ENCODE measurements at places on chromosomes 4 and X.

GRCh38 chr4:127307996-127308395 is 324.8 kb upstream of the INTU start:
- no peak for DNase-seq

DNA sequence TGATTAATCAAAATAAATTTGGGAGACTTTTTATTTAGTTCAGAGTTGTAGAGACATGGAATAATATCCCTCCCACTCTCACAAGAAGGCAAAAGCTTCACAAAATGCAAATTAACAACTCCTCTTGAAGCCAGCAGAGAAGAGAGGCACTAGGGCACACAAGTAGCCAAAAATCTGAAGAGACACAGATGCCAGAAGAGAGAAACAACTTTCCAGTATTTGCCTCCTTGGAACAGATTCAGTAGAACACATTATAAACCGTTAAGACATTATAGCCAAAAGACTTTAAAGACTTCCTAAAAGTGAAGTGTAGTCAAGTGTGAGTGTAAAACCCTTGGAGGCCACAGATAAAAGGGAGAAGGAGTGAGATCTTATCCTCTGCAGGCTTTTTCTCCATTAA is 1024.9 kb upstream of the ADGRL3 start:
- no peak for DNase-seq

DNA sequence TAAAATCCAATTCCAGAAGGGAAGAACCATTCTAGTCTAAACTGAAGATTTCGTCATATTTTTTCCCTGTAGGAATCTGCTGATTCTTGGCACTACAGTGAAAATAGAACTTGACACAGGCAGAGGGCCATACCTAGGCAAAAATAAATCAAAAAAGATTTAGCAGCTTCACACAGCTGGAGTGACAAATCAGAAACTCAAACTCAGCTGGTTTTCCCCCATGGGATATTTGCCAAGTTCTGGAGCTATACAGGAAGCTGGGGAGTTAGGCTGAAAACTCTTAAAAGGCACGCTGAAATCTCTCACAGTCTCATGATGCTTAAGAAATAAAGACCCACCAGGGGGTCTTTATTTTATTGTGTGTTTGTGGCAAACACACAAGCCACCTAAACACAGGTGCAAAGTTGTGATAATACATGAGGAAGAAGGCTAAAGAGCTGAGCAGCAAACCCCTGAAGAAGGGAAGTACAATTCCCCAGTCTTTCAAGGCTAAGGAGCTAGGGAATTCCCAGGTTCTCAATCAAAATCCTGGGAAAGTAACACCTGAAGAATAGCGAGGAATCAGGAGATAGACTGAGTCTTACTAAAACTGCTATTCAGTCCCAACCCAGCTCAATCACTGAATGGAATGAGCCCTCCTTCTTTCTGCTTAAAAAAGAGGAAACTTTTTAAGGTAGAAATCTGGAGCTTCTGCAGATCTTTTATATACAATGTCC is 32.1 kb upstream of the BEND2 start:
- DNase-seq, result no peak

DNA sequence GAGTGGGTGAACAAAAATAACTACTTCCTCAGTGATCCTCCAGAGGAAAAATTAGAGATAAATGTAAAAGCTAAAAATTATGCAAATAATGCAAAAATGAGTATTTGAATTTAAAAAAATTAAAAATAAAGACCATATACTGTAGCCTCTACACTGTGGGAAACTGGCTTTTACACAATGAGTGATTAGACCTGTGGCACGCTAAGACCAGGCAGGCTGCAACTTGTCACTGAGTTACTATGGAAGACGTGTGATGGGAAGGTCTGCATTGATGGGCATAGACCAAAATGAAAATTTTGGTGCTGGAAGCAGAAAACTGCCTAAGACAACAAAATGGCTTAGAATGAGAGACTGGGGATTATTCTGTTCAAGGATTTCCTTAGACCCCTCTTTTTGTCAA is 30.2 kb downstream of the BTC start:
- no peak for DNase-seq

DNA sequence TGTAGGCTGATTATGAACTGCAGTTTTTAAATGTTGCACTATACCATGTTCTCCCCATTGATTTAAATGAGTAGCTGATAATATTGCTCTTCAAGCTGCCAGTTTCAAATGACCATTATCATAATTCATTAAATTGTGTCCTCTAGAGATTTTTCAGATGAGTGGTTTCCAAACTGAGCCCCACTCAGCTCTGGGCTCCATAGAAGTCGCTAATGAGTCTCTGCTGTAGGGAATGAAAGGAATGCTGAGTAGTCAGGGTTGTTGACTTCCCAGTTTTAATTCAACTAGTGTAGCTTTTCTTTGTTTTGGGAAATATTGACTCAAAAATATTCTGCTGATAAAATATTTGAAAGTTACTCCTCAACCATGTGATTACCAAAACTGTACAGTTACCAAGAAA is 1081.1 kb downstream of the ARAP2 start:
- no peak for DNase-seq

DNA sequence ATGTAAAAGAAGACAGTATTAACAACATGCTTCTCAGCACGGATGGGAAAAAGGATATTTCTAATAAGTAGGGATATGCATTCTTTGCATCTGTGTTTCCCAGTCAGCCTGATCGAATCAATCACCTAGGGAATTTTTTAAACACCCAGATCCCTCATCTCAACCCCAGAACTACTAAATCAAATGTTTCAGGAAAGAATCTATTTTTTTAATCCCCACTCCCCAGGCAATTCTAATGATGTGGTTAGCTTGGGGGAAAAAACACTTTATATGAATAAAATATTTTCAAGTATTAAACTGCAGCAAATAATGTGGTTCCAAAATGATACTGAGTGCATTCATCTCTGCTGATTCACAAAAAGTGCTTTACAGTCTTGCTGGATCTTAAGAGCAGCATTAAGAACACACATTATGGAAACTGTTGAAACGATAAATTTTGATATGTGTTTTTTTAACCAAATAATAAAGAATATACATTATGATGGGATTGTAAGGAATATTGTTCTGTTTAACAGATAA is 68.7 kb upstream of the GUCY1A1 start:
- no peak for DNase-seq
